Neural progenitor cell (in vitro differentiated cells): ENCODE measurements at places on chromosomes 4 and X.

GRCh38 chr4:92304121-92304520, 355 bp downstream of the GRID2 start:
- DNase-seq = peak; percentile 30

- DNase-seq = no peak
These were observed 211.8 kb downstream of the PPP3CA start for GRCh38 chr4:101135371-101136010.

GRCh38 chrX:48696909-48697727, 584 bp downstream of the SUV39H1 start:
- peak; percentile 77 for DNase-seq

DNA sequence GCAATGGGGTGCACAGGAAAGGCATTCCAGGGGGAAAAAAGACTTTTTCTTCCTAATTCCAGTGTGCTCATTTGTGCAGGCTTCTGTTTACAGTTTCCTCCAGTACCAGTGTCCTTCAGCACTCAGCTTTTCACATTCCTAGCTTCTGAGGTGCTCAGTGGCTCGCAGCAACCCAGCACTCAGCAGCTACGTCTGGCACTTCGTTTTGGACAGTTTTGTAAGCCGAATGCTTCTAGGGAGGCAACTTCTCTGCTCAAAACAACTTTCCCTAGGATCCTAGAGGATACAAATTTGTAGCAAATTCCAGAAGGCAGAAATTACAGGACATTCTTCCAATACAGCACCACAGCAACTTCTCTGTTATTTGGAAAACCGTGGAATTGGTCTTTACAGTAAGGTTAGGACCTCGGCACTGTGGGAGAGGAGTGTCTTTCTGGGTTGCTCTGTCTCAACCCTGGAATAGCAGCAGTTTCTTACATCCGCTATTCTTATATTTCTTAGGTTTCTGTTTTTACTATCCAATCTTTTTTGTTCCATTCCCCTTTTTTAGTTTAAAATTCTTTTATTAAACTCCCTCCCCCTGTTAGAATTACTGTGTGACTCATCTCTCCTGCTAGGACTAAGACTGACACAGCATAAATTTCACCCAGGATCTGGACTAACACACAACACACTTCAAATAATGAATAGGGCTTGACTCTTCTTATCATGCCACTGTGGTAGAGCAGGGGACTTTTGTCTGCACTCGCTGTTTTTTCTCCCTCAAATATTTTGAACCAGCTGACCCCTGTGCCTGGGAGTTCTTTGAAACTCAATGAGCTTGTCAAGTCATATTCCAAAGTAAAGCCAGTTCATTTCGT, 1314.7 kb downstream of the FSTL5 start:
- peak; percentile 22 for DNase-seq

DNA sequence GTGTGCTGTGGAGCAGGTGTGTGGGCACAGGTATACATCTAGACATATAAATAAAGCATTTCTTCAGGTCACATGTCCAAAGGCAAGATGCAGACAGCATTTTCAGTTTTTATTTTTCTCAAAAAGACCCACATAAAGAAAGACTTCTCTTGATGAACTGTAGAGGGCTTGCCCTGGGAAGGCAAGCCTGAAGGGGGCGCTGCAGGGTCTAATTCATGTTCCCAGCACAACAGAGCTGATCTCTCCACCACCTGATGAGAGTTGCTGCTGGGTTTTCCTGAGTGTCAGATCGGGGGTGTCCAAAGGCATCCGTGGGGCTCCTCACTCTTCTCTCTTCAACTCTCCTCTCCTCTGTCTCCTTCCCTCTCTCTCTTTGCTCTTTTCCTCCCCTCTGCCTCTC, 26.6 kb downstream of the ADRA2C start:
- DNase-seq = peak; percentile 82

- DNase-seq = no peak
These were observed 19.2 kb downstream of the GPC3 start for GRCh38 chrX:133966199-133966598.

GRCh38 chr4:145912376-145912775, 26.2 kb downstream of the ZNF827 start:
- no peak for DNase-seq

DNA sequence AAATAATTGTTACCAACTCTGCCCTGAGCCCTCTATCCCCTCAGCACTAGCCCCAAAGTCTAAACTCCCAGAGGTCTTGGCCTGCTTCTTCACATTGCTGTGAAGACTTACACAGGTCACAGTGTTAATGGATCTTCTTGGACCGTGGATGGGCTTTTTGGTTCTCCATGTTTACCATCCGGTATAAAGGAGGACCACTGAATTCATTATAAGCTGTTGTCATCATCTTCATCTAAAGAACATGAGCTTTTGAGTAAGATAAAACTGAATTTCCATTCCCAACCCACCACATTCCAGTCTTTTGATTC, 8.5 kb downstream of the NUDT11 start:
- DNase-seq = no peak

DNA sequence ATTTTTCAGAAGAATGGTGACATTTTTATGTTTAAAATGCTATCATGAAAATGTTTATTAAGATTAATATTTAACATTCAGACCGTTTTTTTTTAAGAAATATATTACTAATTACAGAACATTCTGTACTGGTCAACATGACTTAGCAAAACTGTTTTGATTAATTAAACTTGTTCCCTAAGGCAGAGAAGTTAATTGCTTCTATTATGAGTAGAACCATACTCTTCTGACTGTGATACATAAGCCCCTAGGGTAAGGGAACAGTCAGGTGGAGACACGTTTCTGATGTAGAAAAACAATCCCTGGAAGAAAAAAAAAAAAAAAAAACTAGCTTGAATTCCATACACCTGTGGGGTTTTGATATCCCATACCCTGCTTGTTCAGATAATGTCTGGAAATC, 97.4 kb downstream of the GPM6A start:
- no peak for DNase-seq

GRCh38 chrX:14718403-14718802, 154.5 kb downstream of the FANCB start:
- no peak for DNase-seq

- DNase-seq = no peak
These were observed 2.9 kb upstream of the KLHL2 start for GRCh38 chr4:165204462-165204830.

GRCh38 chr4:39682138-39682537, 15.8 kb upstream of the UBE2K start:
- no peak for DNase-seq

DNA sequence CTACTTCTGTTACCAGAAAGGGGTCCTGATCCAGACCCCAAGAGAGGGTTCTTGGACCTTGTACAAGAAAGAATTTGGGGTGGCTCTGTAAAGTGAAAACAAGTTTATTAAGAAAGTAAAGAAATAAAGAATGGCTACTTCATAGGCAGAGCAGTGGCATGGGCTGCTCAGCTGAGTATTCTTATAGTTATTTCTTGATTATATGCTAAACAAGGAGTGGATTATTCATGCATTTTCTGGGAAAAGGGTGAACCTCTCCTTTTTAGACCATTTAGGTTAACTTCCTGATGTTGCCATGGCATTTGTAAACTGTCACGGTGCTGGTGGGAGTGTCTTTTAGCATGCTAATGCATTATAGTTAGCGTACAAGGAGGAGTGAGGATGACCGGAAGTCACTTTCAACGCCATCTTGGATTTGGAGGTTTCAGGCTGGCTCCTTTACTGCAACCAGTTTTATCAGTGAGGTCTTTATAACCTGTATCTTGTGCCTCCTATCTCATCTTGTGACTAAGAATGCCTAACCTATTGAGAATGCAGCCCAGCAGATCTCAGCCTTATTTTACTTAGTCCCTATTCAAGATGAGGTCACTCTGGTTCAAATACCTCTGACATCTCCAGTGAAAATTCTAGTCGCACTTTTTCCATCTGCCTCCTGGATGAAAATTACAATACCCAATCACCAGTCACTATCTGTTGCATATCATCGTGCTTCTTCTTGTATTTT, 15.5 kb upstream of the TDO2 start:
- DNase-seq = no peak

GRCh38 chr4:53537606-53538005, 53.7 kb downstream of the LNX1 start:
- DNase-seq = peak; percentile 25

GRCh38 chr4:36243355-36244256, 708 bp downstream of the ARAP2 start:
- no peak for DNase-seq

- no peak for DNase-seq
These were observed 15.6 kb downstream of the RPS3A start for GRCh38 chr4:151114986-151115385.

- DNase-seq = no peak
These were observed 494.9 kb downstream of the GALNTL6 start for GRCh38 chr4:172308078-172308477.

DNA sequence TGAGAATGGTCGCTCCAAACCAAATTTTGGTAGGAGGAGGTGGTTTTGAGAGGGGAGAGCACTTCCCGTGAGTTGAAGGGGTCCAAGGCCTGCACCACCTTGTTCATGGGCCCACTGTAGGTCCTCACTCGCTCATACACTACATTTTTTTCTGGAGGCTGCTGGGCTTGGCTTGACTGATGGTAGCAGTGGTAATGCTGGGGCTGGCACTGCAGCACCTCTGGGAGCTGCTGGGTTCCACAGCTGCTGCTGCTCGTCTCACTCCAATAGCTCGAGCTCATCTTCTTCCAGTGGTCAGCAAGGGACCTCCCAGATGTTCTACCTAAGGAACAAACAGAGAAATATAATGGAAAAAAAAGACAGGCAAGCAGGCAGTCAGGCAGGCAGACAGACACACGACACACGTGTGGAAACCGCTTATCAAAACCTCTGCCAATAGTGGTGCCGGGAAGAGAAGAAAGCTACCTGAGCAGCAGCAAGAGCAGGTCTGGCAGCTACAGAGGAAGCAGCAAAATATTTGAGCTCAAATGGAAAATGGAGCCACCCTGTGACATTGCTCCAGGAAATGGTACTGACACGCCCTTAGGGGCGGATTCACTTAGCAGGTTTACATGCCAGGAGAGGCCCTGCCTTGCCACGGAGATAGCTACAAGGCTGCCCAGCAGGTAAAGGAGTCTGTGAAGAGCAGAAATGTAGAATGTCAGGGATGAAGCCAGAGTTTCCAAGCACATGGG, at the start of gene POF1B:
Gene POF1B, minus strand, starts transcription at position 492 of the 734 bp plus-strand sequence. Its CDS starts 211 bp downstream, at position 281.
- DNase-seq = no peak

- no peak for DNase-seq
These were observed 17.4 kb downstream of the YY2 start for GRCh38 chrX:21873063-21873775.

- DNase-seq = no peak
These were observed 315.5 kb upstream of the GK2 start for GRCh38 chr4:79723507-79723906.

GRCh38 chrX:69133921-69134542, 31.2 kb downstream of the PJA1 start:
- DNase-seq = peak; percentile 75

DNA sequence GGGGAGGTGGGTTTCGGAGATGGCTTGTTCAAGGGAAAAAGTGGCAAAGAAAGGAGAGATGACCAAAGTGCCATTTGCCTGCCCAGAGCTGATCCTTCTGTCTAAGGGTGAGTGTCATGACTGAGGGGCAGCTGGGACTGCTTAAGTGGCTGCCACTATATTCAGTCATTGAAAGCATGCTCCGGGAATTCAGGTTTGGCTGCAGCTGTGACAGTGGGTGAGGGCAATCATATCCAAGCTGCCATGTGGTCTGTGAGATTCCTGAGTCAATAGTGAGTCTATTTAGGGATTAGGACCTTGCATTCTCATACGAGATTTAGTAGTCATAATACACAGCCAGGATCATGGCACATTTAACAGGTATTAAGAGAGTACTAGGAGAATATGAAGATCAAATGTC, 138.8 kb upstream of the BANK1 start:
- DNase-seq = no peak

DNA sequence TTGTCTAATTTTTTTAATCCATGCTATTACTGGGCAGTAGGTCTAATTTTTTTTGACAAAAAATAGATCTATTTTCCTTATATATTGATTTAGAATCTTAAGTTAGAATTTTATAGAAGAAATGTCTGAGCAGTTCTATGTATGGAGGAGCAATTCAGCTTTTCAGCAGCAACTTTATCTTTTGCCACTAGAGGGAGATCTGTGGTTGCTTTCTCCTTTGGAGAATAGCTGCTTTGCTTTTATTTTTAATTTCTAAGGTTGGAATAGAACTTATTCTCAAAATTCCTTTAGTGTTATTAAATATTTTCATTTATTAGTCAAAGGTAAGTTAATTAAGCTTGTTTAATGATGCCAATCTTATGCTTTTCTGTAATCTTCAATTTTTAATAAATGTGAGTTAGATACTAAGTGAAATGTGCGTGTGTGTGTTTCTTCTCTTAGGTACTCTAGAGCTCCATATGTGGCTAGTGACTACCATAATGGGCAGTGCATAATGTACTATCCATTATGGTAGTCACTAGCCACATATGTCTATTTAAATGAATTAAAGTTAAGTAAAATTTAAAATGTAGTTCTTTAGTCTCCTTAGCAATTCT, 29.3 kb downstream of the FAM199X start:
- peak; percentile 36 for DNase-seq

DNA sequence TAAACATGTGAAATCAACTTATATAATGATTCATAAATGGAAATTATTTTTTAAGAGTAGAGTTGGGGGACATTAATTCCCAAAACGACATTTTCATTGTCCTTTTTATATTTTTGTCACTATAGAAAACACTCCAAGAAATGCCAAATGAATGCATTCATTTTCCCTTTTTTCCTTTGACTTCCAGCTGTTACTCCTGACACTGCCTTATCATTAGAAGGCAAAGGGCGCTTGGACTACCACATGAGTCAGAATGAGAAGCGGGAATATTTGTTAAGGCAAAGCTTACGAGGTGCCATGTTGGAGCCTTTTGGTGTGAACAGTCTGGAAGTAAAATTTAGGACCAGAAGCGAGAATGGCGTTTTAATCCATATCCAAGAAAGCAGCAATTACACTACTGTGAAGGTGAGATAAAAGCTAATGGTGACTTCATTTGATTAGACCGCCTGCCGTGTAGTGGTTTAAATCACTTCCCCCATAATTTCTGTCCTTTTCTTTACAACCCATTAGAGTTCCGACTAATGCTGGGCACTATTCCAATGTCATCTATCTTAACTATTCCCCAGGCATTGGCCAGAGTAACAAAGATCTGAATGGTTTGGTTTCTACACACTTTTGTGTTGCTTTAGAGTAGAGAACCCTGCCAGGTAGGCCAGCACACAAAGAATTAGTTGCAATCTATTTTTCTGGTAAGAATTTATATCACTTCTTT, 166.7 kb downstream of the FAT4 start:
- DNase-seq = no peak
